ENCODE measurements at places on chromosomes 7 and 10.

GRCh38 chr7:37248396-37248861 lies 200.2 kb downstream of the ELMO1 start:
- DNase-seq = no peak

DNA sequence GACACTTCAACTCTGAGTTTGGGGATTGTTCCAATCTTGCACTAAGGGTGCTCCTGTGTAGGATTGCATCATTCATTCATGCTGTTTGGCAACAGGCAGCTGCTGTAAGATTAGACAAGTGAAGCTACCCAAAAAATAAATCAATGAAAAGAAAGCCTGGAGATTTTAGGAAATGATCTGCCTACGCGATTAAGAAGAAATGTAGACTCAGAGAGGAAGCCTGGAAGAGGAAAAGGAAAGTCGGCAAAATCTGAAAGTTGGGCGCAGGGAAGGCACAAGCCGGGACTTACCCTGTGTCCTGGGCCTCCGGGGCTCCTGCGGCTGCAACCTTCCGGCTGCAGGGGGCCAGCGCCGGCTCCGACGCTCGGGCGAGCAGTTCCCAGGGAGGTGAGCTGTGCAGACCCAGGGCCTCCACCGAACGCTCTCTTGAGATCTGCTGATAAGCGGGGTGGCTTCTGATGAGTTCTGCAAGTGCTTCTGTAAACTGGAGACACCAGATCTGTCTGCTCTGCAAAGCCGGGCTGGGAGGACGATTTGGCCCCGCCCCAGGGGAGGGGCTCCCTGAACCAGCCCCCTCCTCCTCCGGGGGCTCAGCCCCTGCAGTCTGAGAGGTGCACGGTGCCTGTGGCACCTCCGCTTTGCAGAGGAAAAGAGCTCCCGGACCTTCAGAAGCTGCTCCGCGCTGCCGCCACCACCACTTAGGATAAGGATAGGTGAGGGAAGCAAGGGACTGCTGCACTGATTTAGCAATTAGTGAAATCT lies 17.4 kb downstream of the PSPH start:
- DNase-seq = peak; percentile 78

GRCh38 chr10:28382525-28383269 lies 79.8 kb upstream of the MPP7 start:
- DNase-seq = no peak

DNA sequence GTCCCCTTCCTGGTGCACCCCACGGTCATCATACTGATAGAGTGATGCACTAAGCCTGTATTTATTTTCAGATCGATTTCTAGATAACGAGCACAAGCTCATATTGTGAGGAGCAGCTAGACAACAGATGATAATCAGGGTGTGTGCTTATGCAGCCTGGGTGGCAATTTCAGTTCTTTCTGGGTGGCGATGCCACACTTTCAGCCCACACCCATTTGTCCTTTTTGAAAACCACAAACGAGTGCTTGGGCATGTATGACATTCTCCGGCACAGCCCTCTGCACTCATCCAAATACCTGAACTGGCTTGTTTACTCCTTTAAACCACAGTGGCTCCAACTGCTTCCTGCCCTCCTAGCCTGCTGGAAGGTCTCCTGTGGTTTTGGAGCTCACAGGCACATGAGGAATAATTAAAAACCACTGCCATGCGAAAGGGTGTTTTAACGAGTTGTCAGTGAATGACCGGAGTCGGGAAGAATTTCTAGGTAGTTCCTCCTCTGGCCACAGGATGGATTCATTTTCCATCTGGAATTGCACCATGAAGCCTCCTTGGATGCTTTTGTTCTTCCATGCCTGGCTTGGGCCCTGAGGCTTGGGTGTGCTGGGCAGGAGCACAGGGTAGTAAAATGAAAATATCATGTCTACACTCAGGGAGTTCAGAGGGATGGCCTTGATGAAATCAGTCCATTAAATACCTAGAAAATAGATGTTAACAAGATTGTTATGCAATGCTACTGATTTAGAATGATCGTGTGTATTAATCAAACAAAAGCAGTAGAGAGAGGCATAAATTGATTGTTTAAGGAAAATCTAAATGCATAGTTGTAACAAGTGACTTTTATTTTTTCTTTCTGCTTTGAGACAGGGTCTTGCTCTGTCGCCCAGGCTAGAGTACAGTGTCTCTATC lies 52.4 kb upstream of the ITGB1 start:
- peak; percentile 62 for DNase-seq

DNA sequence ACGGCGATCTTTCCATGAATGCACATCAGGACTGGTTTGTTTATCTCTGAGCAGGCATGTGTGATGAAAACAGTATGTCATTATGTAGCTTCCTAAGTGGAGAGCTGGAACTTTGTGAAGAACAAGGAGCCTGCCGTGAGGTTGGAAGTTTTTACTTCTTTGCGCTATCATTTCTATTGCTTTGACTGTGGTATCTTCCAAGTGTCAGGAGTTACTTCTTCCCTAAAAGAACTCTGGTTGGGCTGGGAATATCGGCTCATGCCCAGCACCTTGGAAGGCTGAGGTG lies 167.4 kb upstream of the AHR start:
- DNase-seq = no peak

GRCh38 chr7:24949884-24950283 lies 30.1 kb downstream of the OSBPL3 start:
- no peak for DNase-seq

GRCh38 chr10:115969591-115969990 lies 303.4 kb downstream of the GFRA1 start:
- DNase-seq = no peak

- DNase-seq = no peak
Observed at GRCh38 chr7:120334475-120334874, 61.5 kb downstream of the KCND2 start.

DNA sequence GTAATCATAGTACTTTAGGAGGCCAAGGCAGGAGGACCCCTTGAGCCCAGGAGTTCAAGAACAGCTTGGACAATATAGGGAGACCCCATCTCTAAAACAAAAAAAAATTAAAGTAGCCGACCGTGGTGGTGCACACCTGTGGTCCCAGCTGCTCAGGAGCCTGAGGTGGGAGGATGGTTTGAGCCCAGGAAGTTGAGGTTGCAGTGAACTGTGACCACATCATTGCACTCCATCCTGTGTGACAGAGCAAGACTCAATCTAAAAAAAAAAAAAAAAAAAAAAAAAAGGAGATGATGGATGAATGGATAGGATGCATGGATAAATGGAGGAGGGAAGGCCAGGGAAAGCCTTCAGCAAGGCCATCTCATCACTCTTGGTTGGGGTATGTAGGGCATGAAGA lies 33.4 kb upstream of the BMPR1A start:
- no peak for DNase-seq

DNA sequence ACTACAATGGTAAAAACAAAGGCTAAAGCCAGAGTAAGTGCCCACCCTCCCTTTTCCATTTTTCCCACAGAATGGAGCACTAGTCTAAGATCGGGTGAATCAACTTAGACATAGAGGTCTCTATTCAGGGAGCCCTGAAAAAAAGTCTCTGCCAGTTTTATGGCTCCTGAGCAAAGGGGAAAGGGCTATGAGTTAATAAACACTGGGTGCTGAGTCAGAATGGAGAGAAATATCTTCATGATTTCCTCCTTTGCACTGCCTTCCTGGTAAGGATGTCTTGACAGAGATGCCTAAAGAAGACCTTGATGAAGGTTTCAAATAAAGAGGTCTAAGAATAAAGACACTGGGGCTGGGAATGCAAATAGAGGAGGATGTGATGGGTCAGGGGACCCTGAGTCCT lies 607.4 kb upstream of the MBL2 start:
- no peak for DNase-seq

GRCh38 chr7:78770422-78771410 lies 682.8 kb downstream of the MAGI2 start:
- no peak for DNase-seq

- no peak for DNase-seq
Observed at GRCh38 chr10:132482090-132482800, 55.3 kb upstream of the INPP5A start.

GRCh38 chr7:46360296-46360695 lies 439.2 kb upstream of the IGFBP3 start:
- DNase-seq = no peak

DNA sequence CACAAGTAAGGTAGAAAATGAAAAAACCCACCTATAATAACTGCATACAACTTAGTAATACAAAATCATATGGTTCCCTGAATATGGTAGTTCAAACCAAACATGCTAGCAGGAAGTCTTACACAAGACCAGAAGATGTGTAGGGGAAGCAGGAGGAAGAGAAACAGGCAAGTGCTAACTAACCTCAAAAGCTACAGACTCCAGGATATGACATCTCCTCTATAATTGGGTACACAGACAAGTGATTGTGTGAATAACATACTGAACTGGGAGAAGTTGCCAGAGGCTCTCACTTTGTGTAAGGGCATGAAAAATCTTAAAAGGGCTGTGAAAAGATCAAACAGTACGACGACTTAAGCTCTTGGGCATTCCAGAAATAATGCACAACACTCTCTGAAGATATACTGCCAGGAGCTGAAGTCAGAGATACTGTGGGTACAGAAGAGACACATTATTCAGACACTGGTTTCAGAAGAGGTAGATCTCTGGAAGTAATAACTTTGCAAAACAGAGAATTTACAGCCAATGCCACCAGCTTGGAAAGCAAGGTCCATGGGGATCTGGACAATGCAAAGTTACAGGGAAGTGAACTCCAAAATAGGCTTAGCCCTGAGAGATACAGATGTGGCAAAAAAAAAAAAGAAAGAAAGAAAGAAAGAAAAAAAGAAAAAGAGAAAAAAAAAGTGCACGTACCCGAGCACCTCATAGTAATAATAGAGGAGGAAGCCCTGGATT lies 767.2 kb downstream of the TNS3 start:
- no peak for DNase-seq

DNA sequence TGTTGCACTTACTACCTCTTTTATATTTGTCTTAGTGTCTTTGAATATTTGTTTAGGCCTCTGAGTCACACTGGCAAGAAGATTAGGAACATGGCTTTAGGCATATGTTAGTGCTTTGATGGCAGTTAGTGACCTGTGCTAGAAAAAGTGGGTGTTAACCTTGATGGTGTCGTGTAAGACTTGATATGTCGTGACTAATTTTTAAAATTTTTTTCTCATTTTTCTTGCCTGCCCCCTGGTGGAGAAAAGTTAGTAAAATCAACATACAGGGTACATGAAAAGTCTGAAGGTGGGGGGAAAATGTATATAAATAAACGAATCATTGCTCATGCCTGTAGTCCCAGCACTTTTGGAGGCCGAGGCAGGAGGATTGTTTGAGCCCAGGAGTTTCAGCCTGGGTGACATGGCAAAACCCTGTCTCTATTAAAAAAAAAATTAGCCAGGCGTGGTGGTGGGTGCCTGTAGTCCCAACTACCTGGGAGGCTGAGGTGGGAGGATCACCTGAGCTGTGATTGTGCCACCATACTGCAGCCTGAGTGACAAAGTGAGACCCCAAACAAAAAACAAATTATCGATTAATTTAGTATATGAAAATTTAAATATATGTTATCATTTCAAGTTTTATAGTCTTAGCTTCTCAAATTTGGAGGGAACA lies 44.6 kb downstream of the TAX1BP1 start:
- DNase-seq = peak; percentile 11

GRCh38 chr10:31605861-31606525 lies 287.0 kb downstream of the ZEB1 start:
- DNase-seq = no peak

DNA sequence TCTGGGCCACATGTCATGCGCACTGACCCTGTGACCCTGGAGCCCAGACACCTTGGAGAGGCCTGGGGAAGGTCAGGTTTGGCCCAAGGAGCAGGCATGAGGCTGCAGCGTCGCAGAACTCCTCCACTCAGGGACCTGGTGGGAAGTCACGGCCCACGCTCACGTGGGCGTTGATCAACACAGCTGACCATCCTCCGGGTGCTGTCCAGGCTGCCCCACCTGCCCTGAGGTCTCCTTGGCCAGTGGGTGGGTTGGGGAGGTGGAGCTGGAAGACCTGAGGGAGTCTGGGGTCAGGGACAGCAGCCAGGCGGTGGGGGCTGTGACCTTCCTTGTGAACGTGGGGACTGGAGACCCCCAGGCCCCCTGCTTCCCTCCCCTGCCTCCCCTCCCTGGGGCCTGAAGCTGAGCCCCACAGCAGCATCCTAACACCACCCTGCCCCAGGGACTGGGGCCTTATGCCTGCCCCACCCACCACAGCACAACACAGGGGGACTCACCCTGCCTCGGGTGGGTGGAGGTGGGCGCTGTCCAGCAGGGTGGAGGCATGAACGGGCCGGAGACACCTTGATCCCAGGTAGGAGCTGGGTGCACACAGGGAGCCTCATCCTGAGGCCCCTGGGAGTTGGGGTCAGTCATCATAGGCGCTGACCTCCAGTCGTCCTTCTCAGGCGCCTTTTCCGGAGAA lies 44.0 kb upstream of the ADGRA1 start:
- DNase-seq = no peak

GRCh38 chr10:44936314-44936975 lies 23.2 kb upstream of the RASSF4 start:
- no peak for DNase-seq

GRCh38 chr10:775245-776075 lies 86.0 kb upstream of the DIP2C start:
- DNase-seq = no peak

DNA sequence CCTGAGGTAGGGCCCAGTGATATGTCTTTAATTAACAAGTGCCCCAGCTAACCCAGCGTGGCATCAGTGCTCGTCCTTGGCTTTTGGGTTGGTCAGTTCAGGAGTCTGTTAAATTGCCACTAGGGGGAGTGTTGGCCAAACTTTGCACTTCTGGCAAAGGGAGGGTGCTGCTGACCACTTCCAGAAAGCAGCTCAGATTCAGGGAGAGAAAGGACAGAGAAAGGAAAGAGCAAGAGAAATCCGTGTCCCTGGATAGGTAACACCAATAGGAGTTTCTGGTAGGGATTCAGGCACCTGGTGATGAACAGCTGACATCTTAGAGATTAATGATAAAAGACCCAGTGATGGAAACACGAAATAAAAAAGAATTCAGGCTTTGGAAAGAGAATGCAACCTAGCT lies 243.1 kb upstream of the AOAH start:
- DNase-seq = no peak

DNA sequence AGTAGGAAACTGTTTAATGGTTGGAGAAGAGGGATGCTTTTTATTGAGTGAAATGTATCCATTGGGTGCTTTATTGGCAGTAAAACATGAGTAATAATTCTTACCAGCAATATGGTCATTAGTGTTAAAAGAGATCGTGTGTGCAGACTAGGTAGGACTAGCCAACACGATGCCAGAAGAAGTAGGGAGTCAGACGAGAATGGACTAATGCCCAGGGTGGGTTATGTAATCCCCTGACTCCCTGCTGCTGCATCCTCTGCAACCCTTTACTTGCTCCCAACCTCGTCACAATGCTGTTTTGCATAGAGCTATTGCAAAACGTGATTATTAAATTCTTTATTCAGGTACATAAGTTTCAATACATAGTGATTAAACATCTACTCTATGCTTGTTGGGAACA lies 1213.7 kb downstream of the GATA3 start:
- DNase-seq = no peak
